ENCODE measurements at places on chromosomes 16 and 17.
A peak's percentile ranks its signal among the peaks of the same experiment; 100 is the strongest.

DNA sequence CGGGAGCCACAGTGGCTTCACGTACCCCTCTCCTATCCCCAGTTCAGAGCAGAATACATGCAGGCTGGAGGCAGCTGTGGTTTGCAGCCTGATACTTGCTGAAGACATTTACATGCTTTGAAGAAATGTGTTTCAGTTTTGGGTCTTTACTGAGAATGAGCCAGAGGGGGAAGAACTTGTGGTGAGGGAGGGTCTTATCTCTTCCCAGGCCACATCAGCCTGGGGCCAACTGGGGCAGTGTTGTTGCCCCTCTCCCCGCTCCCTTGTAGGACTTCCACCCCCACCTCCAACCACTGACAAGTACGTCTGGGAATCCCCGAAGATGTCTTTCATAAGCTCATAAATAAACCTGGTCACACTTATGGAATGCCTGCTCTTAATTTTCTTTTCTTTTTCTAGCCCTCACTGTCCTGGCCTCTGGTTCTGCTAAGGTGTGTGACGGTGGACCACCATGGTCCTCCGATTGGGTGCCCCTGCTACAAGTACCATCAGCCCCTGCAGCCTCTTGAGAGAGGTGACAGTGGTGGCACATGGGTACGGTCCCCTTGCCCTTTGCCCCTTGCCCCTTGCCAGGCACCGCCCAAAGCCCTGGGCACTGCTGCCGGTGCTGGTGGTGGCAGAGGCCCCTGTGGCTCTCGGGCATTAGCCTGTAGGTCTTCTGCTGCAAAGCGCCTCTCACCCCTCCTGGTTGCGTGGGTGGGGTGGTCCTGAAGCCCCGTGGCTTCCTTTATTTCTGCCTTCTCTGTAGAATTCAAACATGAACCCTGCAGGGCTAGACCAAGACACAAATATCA lies 144.8 kb upstream of the RPH3AL start:
- peak; percentile 48 for DNase-seq

- DNase-seq, result no peak
Measured at GRCh38 chr16:64469906-64470702, 651.8 kb downstream of the CDH11 start.

DNA sequence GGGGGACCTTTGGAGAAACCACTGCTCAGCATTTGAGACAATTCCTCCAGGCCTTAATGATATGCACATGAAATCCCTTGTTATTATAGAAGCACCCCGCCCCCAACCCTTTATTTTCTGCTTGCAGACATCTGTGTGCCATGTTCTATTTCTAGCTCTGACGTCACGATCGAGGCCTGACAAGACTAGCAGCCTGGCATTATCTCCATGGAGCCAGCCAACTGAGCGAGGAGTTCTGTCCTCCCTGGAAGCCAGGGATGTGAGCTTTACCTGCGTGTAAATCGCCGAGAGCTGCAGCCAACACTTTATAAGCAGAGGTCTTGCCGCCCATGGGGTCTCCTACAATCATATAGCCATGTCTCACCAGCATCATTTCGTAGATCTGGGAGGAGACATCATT lies 116.9 kb downstream of the DNAH3 start:
- DNase-seq, result no peak

GRCh38 chr16:76345163-76345661 lies 68.0 kb downstream of the CNTNAP4 start:
- DNase-seq, result peak; percentile 33
